Pancreas (tissue), 10 donors: ENCODE measurements at places on chromosomes 16 and 17. TPM values are rescaled to one million over a fixed set of nuclear protein-coding genes. Genes with fewer than 3 reads are reported as not detected.

ST3GAL2 gene
- total RNA-seq, result 4.2 TPM

ZNF19 gene
- total RNA-seq, result 4.9 TPM

- no peak overlapping the region for H3K4me3 ChIP-seq
- no peaks in the 10 kb centered on the region for H3K4me1 ChIP-seq
- no peak overlapping the region for H3K27ac ChIP-seq
- no peak for DNase-seq
These were observed 77.0 kb upstream of the HS3ST4 start for GRCh38 chr16:25614716-25615265.

GRCh38 chr16:29757950-29758466 lies 12.2 kb upstream of the C16orf54 start:
- H3K4me1 ChIP-seq, result no peaks in the 10 kb centered on the region
- H3K27ac ChIP-seq, result no peak overlapping the region
- no peaks in the 10 kb centered on the region for H3K36me3 ChIP-seq
- no peak overlapping the region for H3K4me3 ChIP-seq
- H3K27me3 ChIP-seq, result no peaks in the 10 kb centered on the region

- no peak overlapping the region for H3K4me3 ChIP-seq
- no peaks in the 10 kb centered on the region for H3K4me1 ChIP-seq
- no peak for DNase-seq
These were observed 13.2 kb upstream of the SLC12A3 start for GRCh38 chr16:56851671-56852400.

DNA sequence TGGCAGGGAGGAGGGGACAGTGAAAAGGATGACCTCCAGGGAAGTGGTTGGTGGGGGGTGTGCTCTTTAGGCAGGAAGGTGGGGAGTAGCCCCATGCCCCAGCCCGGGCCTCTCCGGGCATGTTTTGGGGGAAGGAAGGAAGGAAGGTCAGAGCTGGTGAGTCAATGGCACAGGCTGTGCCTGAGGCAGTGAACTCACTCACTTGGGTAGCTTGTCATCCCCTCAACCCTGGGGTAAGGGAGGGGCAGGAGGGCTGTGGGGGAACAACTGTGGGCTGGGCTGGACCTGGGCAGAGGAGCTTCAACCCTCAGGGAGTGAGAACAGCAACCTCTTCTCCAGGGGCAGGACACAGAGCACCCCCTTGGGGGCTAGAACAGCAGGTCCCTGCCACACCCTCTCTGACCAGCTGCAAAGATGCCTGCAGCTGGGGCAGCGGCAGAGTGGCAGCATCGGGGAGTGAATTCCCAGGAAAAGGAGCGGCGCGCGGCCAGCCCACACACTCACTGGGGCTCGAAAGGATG lies 6.3 kb downstream of the CSF3 start:
- no peaks in the 10 kb centered on the region for H3K27me3 ChIP-seq
- H3K27ac ChIP-seq, result no peak overlapping the region
- DNase-seq, result no peak
- peaks cover 7% of the 10 kb centered on the region for H3K4me1 ChIP-seq
- H3K36me3 ChIP-seq, result no peaks in the 10 kb centered on the region

GRCh38 chr17:63984236-63984635 lies 11.5 kb upstream of the SCN4A start:
- H3K4me3 ChIP-seq, result no peak overlapping the region
- H3K27me3 ChIP-seq, result no peaks in the 10 kb centered on the region
- no peak for DNase-seq

- H3K36me3 ChIP-seq, result no peaks in the 10 kb centered on the region
- H3K4me3 ChIP-seq, result no peak overlapping the region
- H3K27ac ChIP-seq, result no peak overlapping the region
- DNase-seq, result no peak
These were observed 58.8 kb downstream of the SLFN11 start for GRCh38 chr17:35314415-35315216.
